ENCODE measurements at places on chromosomes 13 and 19.

- DNase-seq, result no peak
These were observed 726.4 kb upstream of the GPC6 start for GRCh38 chr13:92500192-92500591.

GRCh38 chr19:38323291-38323690, 3.6 kb downstream of the KCNK6 start:
- DNase-seq, result no peak

DNA sequence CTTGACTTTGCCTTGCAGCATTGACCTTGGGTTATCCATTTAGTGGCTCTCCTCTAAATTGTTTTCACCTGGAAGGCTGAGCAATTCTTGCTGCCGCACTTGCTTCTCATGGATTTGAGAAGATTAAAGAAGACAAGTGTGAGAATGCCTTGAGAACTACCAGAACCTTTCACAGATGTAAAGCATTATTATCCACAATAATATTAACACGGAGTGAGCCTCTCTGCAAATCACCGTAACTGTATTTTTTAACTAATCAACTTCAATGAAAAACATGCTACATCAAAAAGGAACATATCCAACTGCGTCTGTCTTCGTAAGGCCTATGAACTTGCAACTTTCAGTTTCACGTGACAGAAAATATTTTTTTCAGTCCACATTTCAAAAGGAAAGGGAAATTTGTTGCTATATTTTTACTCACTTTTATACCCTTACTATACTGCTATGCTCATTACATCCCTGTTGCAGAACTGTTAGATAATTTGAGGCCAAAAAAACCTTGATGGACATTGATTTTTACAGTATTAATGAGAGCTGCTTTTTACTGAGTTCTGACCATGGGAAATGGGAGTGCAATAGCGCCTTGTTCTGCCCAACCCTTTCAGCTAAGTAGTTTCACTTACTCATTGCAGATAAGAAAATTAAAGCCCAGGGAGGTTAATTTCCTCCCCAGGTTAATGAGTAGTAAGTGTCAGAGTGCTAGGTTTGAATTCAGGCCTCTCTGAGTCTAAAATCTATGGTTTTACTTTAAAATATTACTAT, 93.8 kb upstream of the RAP2A start:
- no peak for DNase-seq

GRCh38 chr13:98476538-98476966, 100.4 kb downstream of the STK24 start:
- peak; percentile 66 for DNase-seq
